Type B pancreatic cell (in vitro differentiated cells): ENCODE measurements at places on chromosomes 7 and 10. TPM values are rescaled to one million over a fixed set of nuclear protein-coding genes. Genes with fewer than 3 reads are reported as not detected.

GRCh38 chr7:107551936-107552335 lies 11.8 kb downstream of the COG5 start:
- no peak for DNase-seq
- no peak overlapping the region for H3K4me3 ChIP-seq
- H3K27me3 ChIP-seq, result no peaks in the 10 kb centered on the region

GRCh38 chr10:71233482-71233892 lies 21.1 kb downstream of the UNC5B start:
- DNase-seq, result no peak
- no peak overlapping the region for H3K27ac ChIP-seq
- H3K4me3 ChIP-seq, result no peak overlapping the region
- H3K36me3 ChIP-seq, result no peaks in the 10 kb centered on the region
- H3K4me1 ChIP-seq, result peaks cover 61% of the 10 kb centered on the region

DNA sequence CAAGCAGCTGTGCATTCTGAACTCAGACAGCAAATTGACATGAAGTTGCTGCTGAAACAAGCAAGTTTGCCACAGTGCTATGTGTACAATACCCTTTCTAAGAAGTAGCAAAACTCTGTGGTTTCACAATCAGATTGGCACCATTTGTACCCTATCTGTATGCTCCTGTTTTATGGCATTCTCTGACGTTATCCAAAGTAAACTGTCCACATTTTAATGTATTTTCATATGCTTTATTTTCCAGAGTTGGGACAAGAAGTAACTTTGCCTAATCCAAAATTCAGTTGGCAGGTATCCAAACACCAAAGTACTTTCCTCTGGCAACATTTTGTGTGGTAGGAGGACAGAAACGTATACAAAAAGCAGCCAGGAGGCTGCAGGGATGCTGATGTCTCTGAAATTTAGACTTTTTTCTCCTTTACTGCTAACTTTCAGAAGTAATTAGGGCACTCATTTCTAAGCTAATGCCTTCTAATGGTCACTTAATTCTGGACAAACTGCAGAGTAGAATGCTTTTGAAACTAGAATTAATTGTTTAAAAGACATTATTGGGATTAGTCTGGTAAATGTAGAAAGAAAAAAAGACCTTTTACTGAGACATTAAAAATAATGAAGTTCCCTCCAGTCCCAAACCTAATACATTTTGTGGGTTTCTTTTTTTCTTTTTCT lies 414.7 kb upstream of the NRP1 start:
- no peak overlapping the region for H3K4me3 ChIP-seq
- no peak for DNase-seq
- H3K4me1 ChIP-seq, result no peaks in the 10 kb centered on the region
- no peak overlapping the region for H3K27ac ChIP-seq
- H3K36me3 ChIP-seq, result no peaks in the 10 kb centered on the region

- H3K27me3 ChIP-seq, result no peaks in the 10 kb centered on the region
- H3K4me1 ChIP-seq, result peaks cover 8% of the 10 kb centered on the region
- no peak for DNase-seq
- no peaks in the 10 kb centered on the region for H3K36me3 ChIP-seq
These were observed 60.9 kb downstream of the ARMC3 start for GRCh38 chr10:22988581-22989360.

DNA sequence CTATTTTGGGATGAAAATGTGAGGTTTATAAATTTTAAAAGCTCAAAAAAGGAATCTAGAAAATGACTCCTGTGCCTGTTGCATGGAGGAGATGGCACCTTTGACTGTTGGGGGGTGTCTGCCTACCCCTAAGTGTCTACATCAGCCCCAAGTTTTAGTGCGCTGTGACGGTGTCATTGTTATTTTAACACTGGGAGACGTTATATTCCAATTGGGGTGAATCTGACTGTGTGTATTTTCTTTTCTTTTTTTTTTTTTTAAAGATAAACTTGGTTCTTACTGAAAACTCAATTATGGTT lies 517 bp downstream of the SRGN start:
- no peak overlapping the region for H3K4me3 ChIP-seq
- H3K36me3 ChIP-seq, result no peaks in the 10 kb centered on the region
- H3K27ac ChIP-seq, result no peak overlapping the region

- no peak for DNase-seq
- no peak overlapping the region for H3K4me3 ChIP-seq
- no peaks in the 10 kb centered on the region for H3K27me3 ChIP-seq
- no peak overlapping the region for H3K27ac ChIP-seq
- no peaks in the 10 kb centered on the region for H3K36me3 ChIP-seq
These were observed 276.2 kb downstream of the FGFR2 start for GRCh38 chr10:121322046-121322445.

DNA sequence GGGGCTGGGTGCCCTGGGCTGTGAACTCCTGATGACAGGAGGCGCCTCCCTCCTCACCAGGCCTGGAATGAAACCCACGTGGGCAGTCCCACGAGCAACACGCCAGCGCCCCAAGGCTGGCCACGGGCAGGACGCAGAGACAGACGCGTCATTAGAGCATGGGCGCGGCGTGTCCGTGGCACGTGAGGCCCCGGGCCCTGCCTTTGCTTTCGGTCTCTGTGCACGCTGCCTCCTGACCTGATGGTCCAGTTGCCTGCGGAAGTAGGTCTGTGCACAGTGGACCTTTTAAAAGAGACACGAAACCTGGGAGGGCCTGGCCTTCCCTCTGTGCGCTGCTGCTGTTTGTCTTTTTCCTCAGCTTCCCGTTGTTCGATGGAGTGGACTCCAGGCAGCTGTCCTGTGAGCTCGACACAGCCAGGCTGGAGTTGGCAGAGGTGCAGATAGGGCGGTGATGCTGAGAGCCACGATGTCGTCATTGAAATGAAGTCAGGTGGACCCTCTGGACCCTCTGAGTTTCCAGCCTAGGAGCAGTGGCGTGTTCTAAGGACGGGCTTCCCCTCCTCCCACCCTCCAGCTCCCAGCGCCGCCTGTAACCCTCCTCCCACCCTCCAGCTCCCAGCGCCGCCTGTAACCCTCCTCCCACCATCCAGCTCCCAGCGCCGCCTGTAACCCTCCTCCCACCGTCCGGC lies 40.1 kb upstream of the CFAP46 start:
- H3K27me3 ChIP-seq, result peaks cover 48% of the 10 kb centered on the region
- DNase-seq, result no peak
- no peaks in the 10 kb centered on the region for H3K4me1 ChIP-seq
- H3K36me3 ChIP-seq, result no peaks in the 10 kb centered on the region
- no peak overlapping the region for H3K27ac ChIP-seq
- no peak overlapping the region for H3K4me3 ChIP-seq

The CUBN gene
- 1.0 and 2.2 TPM in 2 replicates for total RNA-seq
